GM19239 (cell line): ENCODE measurements at places on chromosomes 4 and X.

- DNase-seq: no peak
Observed at GRCh38 chr4:112518675-112519074, 2.7 kb upstream of the NEUROG2 start.

- DNase-seq: no peak
Observed at GRCh38 chr4:114734594-114734993, 136.0 kb downstream of the UGT8 start.

DNA sequence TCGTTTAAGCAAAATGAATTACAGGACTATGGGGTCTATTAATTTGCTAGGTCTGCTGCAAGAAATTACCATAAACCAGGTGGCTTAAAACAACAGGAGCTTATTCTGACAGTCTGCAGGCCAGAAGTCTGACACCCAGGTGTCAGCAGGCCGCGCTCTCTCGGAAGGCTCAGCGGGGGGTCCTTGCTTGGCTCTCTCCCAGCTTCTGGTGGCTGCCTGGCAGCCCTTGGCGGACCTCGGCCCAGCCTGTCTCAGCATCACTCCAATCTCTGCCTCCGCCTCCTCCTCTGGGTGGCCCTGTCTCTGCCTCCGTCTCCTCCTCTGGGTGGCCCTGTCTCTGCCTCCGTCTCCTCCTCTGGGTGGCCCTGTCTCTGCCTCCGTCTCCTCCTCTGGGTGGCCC lies 580.5 kb upstream of the FAT1 start:
- no peak for DNase-seq

- DNase-seq: no peak
Observed at GRCh38 chrX:13669246-13669737, 16.4 kb downstream of the TCEANC start.
